ENCODE measurements at places on chromosomes 4 and X. TPM values are rescaled to one million over a fixed set of nuclear protein-coding genes. Genes with fewer than 3 reads are reported as not detected.
A peak's percentile ranks its signal among the peaks of the same experiment; 100 is the strongest.

DNA sequence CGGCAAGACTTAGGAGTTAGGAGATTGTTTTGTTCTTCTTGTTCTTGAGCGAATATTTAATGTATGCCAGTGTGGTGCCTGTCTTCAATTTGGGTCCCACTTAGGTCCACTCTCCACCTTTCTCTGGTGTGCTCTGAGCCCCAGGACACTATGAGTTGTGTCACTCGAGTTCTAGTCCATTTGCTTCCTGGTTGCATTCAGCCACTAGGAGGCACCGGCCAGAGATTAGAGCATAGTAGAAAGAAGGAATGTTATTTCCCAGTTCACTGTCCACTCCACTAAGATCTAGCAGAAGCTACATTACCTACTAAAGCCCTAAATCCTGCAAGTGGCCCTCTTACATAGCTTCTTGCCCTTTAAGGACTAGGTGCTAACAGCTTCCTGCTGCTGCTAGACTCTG, 326.9 kb downstream of the NAF1 start:
- H3K36me3 ChIP-seq: no peaks in the 10 kb centered on the region
- H3K4me1 ChIP-seq: no peaks in the 10 kb centered on the region
- DNase-seq: no peak

DNA sequence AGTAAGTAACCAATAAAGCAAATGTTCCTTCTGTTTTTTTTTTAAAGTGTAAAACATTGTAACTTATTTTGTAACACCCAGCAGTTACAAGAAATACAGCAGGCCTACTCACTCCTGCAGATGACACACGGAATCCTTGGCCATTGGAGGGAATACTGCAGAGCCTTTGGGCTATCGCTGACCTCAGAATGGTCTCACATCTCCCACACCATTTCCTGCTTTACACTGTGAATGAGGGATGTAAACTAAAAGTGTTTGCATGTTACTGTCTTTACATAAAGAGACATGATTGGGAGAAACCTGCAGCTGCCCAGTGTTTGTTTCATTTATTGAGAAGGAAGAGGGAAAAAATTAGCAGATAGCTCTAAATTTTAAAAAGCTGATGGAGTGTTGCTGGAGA, 64.1 kb downstream of the USP46 start:
- H3K4me1 ChIP-seq: no peaks in the 10 kb centered on the region
- DNase-seq: no peak
- H3K27ac ChIP-seq: no peak overlapping the region
- H3K27me3 ChIP-seq: no peaks in the 10 kb centered on the region
- no peak overlapping the region for H3K4me3 ChIP-seq
- peaks cover 2% of the 10 kb centered on the region for H3K36me3 ChIP-seq

DNA sequence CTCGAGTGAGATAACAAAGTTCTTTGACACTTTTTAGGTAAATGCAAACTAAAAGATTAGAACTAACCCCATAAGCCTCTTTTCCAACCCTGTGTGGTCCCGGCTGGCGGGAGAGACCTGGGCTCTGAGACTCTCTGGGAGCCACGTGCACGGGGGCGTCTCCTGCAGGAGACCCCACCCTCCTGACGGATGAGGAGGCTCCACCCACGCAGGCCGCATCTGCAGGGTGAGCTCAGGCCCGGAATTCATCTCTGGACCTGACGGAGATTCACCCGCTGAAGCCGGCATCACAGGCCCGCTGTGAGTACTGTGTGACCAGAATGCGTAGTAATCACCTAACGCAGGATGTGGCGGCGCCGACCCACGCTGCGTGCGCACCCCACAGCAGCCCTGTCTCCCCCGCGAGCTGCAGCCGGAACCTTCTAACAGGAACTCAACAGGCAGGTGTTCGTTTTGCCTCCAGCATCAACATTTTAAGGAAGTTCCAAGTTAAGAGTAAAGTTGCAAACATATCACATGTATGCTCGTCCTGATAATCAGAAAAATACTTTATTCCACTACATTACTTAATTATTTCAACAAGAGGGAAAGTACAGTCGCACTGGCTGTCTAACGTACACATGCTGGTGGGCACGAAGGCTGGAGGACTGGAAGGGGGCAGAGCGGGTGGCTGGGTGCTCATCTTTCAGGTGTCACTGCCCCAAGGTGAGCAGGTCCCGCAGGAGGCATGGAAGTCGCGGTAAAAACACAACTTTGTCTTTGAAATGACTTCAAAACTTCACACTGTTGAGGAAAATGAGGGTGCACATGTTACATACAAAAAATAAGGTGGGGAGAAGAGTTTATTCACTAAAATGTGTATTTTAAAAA, 44.5 kb downstream of the FGFRL1 start:
- no peaks in the 10 kb centered on the region for H3K27me3 ChIP-seq
- peak; percentile 76 for DNase-seq
- H3K27ac ChIP-seq: peak overlapping the region; percentile 72
- H3K36me3 ChIP-seq: no peaks in the 10 kb centered on the region

CENPVL1 gene
- total RNA-seq: not detected

- H3K27me3 ChIP-seq: peaks cover 6% of the 10 kb centered on the region
- DNase-seq: no peak
- H3K4me3 ChIP-seq: no peak overlapping the region
- no peaks in the 10 kb centered on the region for H3K36me3 ChIP-seq
- H3K27ac ChIP-seq: no peak overlapping the region
- H3K4me1 ChIP-seq: no peaks in the 10 kb centered on the region
Measured at GRCh38 chr4:73885574-73886267, 16.5 kb downstream of the CXCL1 start.

DNA sequence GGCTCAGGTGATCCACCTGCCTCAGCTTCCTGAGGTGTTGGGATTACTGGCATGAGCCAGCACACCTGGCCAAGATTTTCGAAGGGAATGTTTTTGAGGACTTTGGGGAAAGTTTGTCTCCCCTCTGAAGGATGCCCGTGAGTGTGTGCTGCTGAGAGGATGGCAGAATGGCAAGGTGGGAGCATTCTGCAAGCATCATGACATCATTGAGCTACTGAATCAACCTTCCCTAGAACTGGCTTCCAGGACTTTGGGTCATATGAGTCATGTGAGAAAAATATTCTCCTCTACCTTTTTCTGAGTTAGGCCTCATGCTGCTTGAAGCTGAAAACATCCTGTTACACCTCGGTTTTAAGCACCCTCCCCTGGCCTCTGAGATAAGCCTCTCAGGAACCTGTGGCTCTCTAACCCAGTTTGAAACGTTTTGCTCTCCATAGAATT, 31.0 kb downstream of the TMEM131L start:
- H3K4me3 ChIP-seq: peak overlapping the region; percentile 72
- peak overlapping the region; percentile 93 for H3K27ac ChIP-seq
- peak; percentile 51 for DNase-seq

DNA sequence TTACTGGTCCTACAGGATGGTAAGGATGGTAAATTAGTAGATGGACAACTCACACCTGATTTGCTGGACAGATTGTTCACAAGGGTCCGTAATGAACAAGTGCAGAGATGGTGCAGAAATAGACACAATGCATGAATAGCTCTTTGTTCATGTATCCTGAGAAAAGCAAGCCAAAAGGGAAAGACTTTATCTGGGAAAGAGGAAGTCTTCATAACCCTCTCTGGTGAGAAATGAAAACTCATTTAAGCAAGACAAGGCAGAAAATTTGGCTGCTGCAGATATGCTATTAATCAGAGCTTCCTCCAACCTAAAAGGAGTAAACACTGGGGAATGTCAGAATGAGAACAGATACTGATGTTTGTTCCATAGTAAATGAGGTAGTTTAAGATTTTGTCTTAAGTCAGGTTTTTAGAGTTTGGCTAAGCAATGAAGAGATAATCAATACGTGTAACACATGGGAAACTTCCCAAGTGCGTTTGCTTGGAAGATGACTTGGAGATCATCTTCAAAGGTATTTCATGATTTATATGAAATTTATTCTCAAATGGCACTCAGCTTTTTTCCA, 152.4 kb upstream of the BMPR1B start:
- no peak overlapping the region for H3K27ac ChIP-seq
- no peak overlapping the region for H3K4me3 ChIP-seq
- H3K27me3 ChIP-seq: no peaks in the 10 kb centered on the region
- peaks cover 8% of the 10 kb centered on the region for H3K4me1 ChIP-seq
- H3K36me3 ChIP-seq: no peaks in the 10 kb centered on the region

DNA sequence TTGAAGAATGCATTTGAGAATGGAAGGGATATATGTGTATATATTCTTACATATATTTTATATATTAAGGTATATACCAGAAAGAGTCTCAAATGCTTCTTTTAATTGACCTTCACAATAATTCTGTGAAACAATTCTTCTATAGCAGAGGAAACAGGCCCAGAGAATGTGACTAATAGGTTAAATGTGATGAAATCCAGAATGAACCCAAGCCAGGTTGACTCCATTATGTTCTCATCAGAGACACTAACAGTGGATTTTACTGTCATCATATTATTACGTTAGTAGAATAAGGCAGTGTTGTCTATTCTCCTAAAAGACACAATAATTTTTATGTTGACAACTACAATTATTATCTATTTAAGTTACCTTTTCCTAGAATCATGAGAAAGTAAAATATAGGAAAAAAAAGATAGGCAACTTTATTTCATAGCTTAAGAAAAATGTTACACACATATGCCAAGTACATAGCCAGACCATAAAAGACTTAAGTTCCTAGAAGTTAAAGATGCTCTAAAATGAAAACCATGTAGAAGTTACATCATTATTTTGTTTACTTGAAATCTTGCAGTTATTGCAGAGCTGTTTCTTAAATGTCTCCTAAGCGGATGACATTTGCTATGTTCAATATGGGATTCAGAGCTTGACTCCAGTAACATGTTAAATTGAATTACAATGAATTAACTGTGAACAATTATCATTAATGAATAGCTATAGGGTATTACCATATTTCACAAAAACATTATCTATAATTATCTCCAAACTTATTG, 56.2 kb upstream of the ANKRD50 start:
- H3K27me3 ChIP-seq: no peaks in the 10 kb centered on the region
- no peak overlapping the region for H3K27ac ChIP-seq
- no peaks in the 10 kb centered on the region for H3K4me1 ChIP-seq
- DNase-seq: no peak
- H3K36me3 ChIP-seq: no peaks in the 10 kb centered on the region

HMGN5 gene
- total RNA-seq: 3.8 TPM

KANTR gene
- 6.4 TPM for total RNA-seq

DNA sequence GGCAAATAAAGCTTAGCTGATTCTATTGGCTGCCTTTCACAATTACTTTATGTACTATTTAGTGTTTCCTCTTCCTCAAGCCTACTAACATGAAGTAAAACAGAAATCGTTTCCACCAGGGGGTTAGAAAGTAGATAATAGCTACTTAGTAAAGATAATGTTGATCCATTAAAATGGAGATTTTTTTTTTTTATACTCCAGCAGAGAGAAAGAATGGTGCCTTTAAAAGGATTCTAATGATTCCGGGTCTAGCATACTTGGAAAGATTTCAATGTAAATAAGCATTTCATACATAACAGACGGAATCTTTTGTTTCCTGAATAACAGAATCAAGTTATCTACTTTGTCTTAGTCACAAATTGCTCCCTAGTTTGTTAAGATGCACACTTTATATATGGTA, 37.1 kb downstream of the GK start:
- no peaks in the 10 kb centered on the region for H3K4me1 ChIP-seq
- no peak overlapping the region for H3K27ac ChIP-seq
- peaks cover 18% of the 10 kb centered on the region for H3K36me3 ChIP-seq
- no peak overlapping the region for H3K4me3 ChIP-seq
- H3K27me3 ChIP-seq: no peaks in the 10 kb centered on the region

DNA sequence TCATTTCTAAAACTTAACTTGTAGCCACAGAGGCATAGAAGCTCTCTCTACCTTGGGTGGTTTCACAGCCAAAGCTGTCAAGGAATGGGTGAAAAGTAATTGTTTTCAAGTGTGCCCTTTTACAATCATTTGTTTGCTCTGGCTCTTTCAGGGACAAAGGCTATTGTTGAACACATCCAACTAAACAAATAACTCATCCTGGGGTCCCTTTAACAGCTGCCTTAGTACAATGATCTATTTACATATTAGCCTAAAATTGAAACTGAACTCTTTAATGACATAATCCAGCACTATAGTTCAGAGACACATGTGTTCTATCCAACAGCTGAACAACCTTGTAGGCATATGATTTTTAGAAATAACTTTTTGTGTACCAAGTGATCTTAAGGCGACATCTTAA, 3.7 kb downstream of the HHIP start:
- H3K27me3 ChIP-seq: peaks cover 60% of the 10 kb centered on the region
- H3K36me3 ChIP-seq: peaks cover 3% of the 10 kb centered on the region
- H3K4me3 ChIP-seq: no peak overlapping the region
- H3K4me1 ChIP-seq: peaks cover 18% of the 10 kb centered on the region

- no peak overlapping the region for H3K4me3 ChIP-seq
- peaks cover 14% of the 10 kb centered on the region for H3K27me3 ChIP-seq
- no peak overlapping the region for H3K27ac ChIP-seq
- no peaks in the 10 kb centered on the region for H3K4me1 ChIP-seq
Measured at GRCh38 chr4:100302061-100303026, 112.1 kb upstream of the DDIT4L start.

DNA sequence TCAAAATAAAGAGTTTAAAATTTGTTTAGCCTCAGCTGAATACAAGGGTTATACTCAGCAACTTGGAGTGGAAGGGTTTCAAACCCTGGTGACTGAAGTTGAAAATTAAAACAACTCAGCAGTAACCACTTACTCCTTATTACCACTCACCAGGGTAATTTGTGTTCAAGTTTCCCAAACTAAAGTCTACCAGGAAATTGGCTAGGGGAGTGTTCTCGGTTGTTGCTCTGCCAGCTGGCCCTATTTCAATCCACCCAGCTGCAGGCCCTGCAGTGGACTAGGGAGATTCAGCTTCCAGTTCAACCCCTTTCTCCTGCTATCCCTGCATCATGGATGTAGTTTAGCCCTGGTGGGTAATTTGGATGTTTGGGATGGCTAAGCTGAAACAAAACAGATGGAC, 37.8 kb upstream of the EXOC1L start:
- no peaks in the 10 kb centered on the region for H3K4me1 ChIP-seq
- no peak overlapping the region for H3K4me3 ChIP-seq
- H3K27ac ChIP-seq: no peak overlapping the region
- peaks cover 8% of the 10 kb centered on the region for H3K27me3 ChIP-seq
- no peak for DNase-seq

SLC38A5 gene
- 146 TPM for total RNA-seq
